ENCODE measurements at places on chromosomes 1 and 21. TPM values are rescaled to one million over a fixed set of nuclear protein-coding genes. Genes with fewer than 3 reads are reported as not detected.
A peak's percentile ranks its signal among the peaks of the same experiment; 100 is the strongest.

OR2AK2 gene
- not detected for total RNA-seq

TFAP2E gene
- 0.40 TPM for total RNA-seq

CATSPERE gene
- 1.1 TPM for total RNA-seq

SAMD13 gene
- 9.1 TPM for total RNA-seq

ARTN gene
- total RNA-seq: 0.49 TPM

- DNase-seq: no peak
Observed at GRCh38 chr1:212791261-212791675, 309 bp downstream of the NSL1 start.

DNA sequence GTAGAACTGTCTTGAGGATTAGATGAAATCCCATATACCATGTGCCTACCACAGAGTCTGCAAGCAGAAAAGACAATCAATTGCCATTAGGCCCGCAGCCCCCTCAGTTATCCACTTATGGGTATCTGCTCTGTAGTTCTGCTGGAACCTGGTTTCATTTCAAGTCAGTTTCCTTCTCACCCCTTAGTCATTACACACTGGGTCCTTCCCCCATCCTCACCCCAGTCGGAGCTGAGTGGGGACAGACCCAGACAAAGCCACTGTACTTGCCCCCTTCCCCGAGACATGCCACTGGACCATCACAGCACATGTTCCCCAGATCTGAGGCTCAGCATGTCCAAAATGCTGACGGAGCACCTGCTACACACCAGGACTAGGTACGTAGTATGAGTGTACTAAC is 21.2 kb downstream of the PGLYRP3 start:
- no peak for DNase-seq

GRCh38 chr1:230122366-230123279 is 55.6 kb downstream of the GALNT2 start:
- DNase-seq: peak; percentile 37

DNA sequence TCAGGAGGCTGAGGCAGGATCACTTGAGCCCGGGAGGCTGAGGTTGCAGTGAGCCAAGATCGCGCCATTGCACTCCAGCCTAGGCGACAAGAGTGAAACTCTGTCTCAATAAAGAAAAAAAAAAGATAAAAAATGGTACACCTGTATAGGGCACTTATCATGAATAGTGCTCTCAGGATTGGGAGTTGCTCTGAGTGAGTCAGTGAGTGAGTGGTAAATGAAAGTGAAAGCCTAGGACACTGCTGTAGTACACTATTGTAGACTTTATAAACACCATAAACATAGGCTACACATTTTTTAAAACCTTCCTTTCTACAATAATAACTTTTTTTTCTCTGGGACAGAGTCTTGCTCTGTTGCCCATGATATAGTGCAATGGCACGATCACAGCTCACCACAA is 16.8 kb downstream of the PHTF1 start:
- DNase-seq: no peak

Measured in muscle of leg (tissue), 16 donors.